Pons (tissue), 1 donor: ENCODE measurements at places on chromosomes 5 and 9.

DNA sequence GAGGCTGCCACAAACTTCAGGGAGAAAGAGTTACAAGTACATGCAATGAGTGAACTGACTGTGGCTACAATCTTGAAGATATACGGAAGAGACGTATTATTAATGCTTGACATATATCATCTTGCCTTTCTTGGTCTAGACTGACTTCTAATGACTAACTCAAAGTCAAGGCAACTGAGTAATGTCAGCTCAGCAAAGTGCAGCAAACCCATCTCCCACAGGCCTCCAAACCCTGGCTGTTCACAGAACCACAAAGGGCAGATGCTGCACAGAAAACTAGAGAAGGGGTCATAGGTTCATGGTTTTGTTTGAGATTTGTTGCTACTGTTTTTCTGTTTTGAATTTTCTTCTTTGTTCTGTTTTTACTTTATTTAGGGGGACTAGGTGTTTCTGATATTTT lies 21.0 kb downstream of the IL7R start:
- DNase-seq: no peak

- DNase-seq: no peak
Observed at GRCh38 chr5:53834500-53834899, 274.1 kb downstream of the NDUFS4 start.

GRCh38 chr9:89185980-89186379 lies 7.4 kb upstream of the SHC3 start:
- DNase-seq: no peak

GRCh38 chr5:151068433-151069197 lies 12.2 kb downstream of the TNIP1 start:
- no peak for DNase-seq

DNA sequence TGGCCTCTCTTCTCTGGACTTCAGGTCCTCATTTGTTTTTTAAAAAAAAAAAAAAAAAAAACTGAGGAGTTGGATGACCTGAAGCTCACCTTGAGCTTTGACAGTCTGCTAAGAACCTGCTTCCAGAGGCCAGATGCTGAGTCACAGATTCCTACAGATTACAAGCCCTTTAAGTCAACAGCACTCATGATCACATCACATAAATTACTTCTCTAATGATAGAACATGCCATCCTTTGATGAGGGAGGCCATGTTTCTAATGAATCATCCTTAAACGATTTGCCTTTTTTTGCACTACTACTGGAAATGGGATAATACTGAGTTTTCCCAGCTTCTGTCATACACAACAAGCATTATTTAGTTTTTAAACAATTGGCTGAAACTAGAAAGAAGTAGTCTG lies 34.2 kb upstream of the MYOT start:
- DNase-seq: no peak
